ENCODE measurements at places on chromosomes 1 and 21.

DNA sequence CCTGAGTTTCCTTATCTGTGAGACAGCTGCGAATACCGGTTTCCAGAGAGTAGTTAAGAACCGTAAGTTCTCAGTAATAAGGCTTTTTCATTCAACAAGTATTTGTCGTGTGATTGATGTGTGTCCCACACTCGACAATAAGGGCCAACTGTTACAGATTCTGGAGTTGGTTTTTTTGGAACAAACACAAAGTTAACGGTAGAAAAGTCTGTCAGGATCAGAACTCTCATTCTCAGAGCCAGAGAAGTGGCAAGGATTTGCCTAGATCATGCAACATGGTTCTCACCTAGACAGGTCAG is 837 bp downstream of the NUDC start:
- DNase-seq: no peak

- DNase-seq: no peak
Observed at GRCh38 chr1:204130981-204131892, 20.6 kb downstream of the ETNK2 start.

GRCh38 chr1:16367968-16368890 is 1.2 kb downstream of the SZRD1 start:
- no peak for DNase-seq

DNA sequence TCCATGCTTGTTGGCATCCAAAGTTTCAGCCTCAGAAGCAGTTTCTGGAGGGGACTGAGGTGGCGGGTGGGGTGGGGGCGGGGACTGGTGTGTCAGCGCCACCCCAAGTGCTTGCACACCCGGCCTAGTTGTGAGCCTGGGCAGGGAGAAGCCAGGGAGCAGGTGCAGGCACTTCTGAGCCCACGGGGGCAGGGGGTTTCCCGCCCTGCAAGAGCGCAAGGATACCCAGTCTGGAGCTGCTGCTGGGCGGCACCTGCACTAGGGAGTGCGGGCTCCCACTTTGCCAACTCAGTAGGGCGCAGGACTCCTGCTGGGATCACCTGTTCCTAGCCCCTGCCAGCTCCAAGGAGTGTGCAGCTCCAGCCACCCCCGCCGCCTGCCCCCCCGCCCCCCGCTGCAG is 33.5 kb downstream of the MAGI3 start:
- no peak for DNase-seq

DNA sequence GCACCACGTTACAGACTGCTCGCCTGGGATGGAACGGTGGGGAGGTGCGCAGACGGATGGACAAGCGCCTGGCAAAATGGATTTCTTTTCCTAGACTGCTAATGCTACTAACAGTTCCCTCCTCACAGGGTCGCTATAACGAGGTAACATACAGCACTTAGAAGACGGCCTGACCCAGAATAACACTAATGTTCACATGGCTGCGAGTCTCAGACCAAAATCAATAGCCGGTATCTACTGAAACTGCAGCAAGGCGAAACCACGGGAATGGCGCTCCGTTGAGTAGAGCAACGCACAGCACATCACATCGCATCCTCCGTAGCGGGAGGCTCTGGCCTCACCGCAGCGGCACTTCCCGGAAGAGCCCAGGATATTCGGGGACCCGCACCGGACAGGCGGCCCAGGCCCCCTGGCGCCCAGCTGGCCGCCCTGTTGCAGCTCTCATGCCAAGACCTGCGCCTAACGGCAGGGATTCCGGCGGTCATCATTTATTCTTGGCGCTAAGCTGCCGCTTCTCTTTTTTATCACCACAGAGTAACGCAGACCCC is 46.6 kb downstream of the VPS26C start:
- no peak for DNase-seq

DNA sequence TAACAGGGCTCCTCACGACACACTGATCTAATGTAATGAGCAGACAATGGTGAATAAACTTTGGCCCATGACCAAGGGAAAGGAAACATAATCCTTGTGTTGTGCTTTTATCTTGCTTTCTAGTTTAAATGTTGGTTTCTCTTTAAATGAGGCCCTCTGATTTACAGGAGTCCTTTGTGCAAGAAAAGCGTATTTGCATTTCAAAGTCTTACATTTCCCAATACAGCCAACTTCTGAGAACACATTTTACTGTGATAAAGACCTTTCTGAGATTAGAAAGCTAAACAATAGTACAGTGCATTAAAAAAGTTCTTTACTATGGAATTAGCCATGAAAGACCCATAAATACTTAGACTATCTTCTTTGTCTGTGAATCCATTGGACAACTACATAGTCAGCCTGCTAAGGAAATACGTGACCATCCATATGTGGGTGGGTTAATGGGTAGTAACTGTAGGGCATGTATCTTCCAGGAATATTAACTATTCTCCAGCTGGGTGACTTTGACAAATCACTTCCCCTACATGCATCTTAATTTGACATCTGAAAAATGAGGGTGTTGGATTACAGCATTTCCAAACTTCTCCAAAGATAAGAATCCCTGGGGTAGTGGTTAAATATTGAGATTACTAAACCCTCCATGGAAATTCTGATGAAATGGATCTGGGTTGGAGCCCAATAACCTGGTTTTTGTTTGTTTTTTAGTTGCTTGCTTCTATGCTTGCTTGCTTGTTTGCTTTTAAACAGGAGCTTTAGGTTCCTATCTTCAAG is 50.3 kb upstream of the USP1 start:
- DNase-seq: no peak

- no peak for DNase-seq
Observed at GRCh38 chr1:223780949-223781348, 64.8 kb downstream of the TP53BP2 start.
